Activated naive CD8-positive, alpha-beta T cell treated with anti-CD3 and anti-CD28 coated beads for 36 hours (primary cell): ENCODE measurements at places on chromosomes 16 and 17. TPM values are rescaled to one million over a fixed set of nuclear protein-coding genes. Genes with fewer than 3 reads are reported as not detected.

PTRH2 gene
- 55.2 TPM for total RNA-seq

DHX58 gene
- total RNA-seq, result 24.9 TPM

CFAP20 gene
- total RNA-seq, result 57.6 TPM

GINS2 gene
- total RNA-seq, result 71.5 TPM

MFSD6L gene
- not detected for total RNA-seq

STAT5A gene
- total RNA-seq, result 121 TPM

NOG gene
- total RNA-seq, result 4.5 TPM

BRICD5 gene
- total RNA-seq, result 2.3 TPM

OMG gene
- total RNA-seq, result not detected

NCOR1 gene
- 122 TPM for total RNA-seq

EPN3 gene
- not detected for total RNA-seq

GNG13 gene
- not detected for total RNA-seq

MYH1 gene
- total RNA-seq, result not detected

MT1M gene
- not detected for total RNA-seq

NR1D1 gene
- total RNA-seq, result 5.8 TPM

GPR179 gene
- 0.23 TPM for total RNA-seq

KRT27 gene
- not detected for total RNA-seq

CTRB1 gene
- not detected for total RNA-seq

MYH2 gene
- total RNA-seq, result not detected

BCL6B gene
- total RNA-seq, result 1.0 TPM

AKTIP gene
- total RNA-seq, result 26.6 TPM

CLEC3A gene
- total RNA-seq, result not detected

WNT3 gene
- 0.06 TPM for total RNA-seq

TIGD7 gene
- 5.3 TPM for total RNA-seq

PEMT gene
- 40.0 TPM for total RNA-seq

MYL4 gene
- not detected for total RNA-seq

LGALS9B gene
- not detected for total RNA-seq

GOSR2 gene
- total RNA-seq, result 46.2 TPM

C17orf78 gene
- total RNA-seq, result not detected

CRYBA1 gene
- not detected for total RNA-seq

PRR29 gene
- total RNA-seq, result 0.93 TPM

MLYCD gene
- total RNA-seq, result 2.4 TPM
